ENCODE measurements at places on chromosomes 4 and X.

DNA sequence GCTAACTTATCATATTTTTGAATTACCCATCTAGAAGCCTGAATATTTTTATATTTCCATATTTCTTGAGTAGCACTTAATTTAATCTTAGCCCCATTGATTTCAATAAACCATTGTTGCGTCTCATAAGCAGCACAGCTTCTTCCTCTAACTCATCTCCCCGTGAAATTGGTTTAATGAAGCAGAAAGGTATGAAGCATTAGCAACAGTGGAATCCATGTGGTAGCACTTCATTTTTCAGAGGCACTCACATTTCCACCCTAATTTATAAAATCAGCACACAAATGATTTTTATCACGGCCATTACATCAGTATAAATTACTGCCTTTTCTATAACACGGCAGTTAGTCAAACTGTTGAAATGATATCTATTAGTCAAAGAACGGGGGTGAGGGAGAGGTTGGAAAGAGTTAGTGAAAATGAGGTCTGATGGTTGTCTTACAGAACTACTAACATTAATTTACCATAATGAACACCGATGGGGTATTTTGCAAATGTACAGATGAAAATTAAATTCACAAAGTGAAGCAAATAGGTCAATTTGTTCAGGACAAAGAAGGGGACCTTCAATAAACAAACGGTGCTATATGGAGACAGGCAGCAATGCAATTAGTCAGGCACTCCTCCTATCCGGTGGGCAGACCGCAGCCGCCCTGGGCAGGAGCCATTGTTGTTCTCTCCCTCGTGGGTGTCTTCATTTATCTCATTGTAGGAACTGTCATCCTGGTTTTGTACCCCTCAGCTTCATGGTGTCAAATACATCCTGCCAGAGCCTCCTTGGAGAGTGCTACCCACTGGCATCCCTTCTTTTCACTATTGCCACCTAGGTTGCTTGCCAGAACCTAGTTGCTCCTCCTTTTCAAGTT lies 205.7 kb downstream of the SOX3 start:
- no peak for DNase-seq

GRCh38 chr4:4267981-4268380 lies 20.0 kb upstream of the TMEM128 start:
- no peak for DNase-seq

GRCh38 chr4:83362492-83363329 lies 28.1 kb upstream of the HPSE start:
- peak; percentile 67 for DNase-seq

DNA sequence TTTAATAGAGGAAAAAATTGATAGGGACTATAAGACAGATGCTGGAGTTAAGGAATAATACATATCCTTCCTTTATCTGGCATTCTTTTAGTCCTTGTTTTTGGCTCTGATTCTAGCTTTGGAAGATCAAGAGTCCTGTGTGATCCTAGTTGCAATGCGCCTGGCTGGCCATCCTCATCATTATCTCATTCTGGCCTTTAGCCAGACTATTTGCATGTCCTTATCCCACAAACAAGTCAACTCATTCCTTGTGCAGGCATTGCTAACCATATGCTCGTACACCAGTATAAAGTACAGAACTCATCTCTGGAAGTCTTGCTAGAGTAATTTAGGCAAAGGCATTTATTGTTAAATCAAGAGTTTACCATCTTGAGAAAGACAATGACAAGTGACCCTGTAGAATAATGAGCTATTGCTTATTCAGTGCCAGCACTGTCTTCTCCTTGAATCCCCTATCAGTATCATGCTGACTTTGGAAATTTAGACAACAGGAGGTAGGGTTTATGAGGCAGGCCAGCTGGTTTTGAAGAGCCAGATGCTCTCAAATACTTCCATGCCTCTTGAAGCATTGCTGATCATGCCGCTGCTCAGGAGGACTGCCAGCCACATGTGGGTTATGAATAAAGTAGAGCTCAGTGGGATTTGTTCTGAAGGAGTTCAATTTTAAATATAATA lies 1730.3 kb upstream of the TENM3 start:
- no peak for DNase-seq

- no peak for DNase-seq
These were observed 6.4 kb upstream of the PITX2 start for GRCh38 chr4:110629214-110629754.

DNA sequence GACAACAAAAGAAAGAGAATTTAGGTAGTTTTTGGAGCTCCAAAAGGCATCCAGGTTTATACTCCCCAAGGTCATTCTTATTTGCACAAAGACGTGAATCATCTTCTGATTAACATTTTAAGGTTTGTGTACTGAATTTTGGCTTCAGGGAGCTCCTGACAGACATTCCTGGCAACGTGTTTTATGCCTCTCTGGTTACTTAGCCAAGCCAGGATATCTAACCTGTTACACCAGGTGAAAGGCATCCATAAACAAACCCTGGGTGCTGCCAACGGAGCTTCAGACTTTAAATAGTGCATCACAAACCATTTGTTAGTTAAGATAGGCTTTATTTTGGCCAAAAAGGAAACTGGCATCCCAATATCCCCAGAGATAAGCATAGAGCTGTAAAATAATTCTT lies 997.3 kb downstream of the ARAP2 start:
- no peak for DNase-seq

GRCh38 chr4:2648159-2648814 lies 107.8 kb downstream of the TNIP2 start:
- no peak for DNase-seq

DNA sequence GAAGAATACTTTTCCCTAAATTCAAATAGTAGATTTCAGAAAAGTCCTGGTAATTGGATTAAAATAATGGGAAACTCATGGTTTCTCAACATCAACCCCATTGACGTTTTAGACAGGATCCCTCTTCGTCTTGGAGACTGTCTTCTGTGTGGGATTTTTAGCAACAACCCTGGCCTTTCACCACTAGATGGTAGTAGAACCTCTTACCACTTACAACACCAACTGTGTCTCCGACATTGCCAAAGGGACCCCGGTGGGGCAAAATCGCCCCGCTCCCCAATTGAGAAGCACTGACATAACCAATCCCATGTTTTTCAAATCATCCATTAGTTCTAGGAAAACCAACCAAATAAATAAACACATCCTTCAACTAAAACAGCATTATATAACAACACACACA lies 16.9 kb upstream of the ANOS1 start:
- DNase-seq, result peak; percentile 39

GRCh38 chr4:86564795-86565194 lies 29.3 kb upstream of the PTPN13 start:
- DNase-seq, result peak; percentile 13

GRCh38 chrX:19188566-19188965 lies 66.3 kb upstream of the ADGRG2 start:
- no peak for DNase-seq

GRCh38 chr4:3486541-3487540 lies 23.7 kb downstream of the DOK7 start:
- no peak for DNase-seq

- DNase-seq, result peak; percentile 12
These were observed 1.6 kb upstream of the SETD7 start for GRCh38 chr4:139557556-139558110.

- DNase-seq, result peak; percentile 44
These were observed at the start of gene SPINK2 for GRCh38 chr4:56821381-56822243. SPINK2 (minus strand) TSS chr4:56821701; CDS start chr4:56821662, 39 bp downstream.
